ENCODE measurements at places on chromosomes 1 and 21. TPM values are rescaled to one million over a fixed set of nuclear protein-coding genes. Genes with fewer than 3 reads are reported as not detected.

OR6K3 gene
- total RNA-seq = not detected

IGSF5 gene
- 1.5 TPM for total RNA-seq

TSPEAR gene
- 0.59 TPM for total RNA-seq

GRCh38 chr1:218772575-218772974 lies 401.1 kb upstream of the LYPLAL1 start:
- H3K36me3 ChIP-seq = peaks cover 6% of the 10 kb centered on the region
- no peak for DNase-seq
- no peak overlapping the region for H3K27ac ChIP-seq
- peaks cover 11% of the 10 kb centered on the region for H3K4me1 ChIP-seq
- no peaks in the 10 kb centered on the region for H3K27me3 ChIP-seq

- H3K4me3 ChIP-seq = peak overlapping the region; percentile 88
- peak overlapping the region; percentile 97 for H3K27ac ChIP-seq
- H3K27me3 ChIP-seq = no peaks in the 10 kb centered on the region
- no peak for DNase-seq
Observed at GRCh38 chr1:161084597-161084988, 4.8 kb downstream of the NECTIN4 start.

DNA sequence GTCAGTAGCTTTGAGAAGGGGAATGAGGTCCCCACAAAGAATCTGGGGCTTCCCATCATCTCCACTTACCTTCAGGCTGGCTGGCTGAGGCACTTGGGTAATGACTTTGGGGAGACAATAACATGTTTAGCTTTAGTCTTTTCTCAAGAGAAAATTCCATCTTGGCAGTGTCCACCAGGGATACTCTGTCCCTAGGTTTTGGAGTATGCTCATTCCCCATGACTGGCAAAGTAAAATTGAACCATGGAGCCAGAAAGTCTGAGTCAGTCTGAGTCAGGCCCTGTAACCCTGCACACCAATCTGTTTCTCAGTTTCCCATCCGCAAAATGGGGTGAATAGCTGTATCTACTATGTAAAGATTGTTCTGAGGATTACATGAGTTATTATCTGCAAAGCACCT lies 28.2 kb downstream of the RUNX1 start:
- no peak for DNase-seq
- H3K4me1 ChIP-seq = no peaks in the 10 kb centered on the region
- H3K4me3 ChIP-seq = no peak overlapping the region
- H3K27ac ChIP-seq = no peak overlapping the region
- no peaks in the 10 kb centered on the region for H3K36me3 ChIP-seq
- H3K27me3 ChIP-seq = peaks cover 21% of the 10 kb centered on the region

- no peaks in the 10 kb centered on the region for H3K4me1 ChIP-seq
- no peak overlapping the region for H3K27ac ChIP-seq
- H3K4me3 ChIP-seq = no peak overlapping the region
Observed at GRCh38 chr21:35328856-35329455, 279.9 kb upstream of the RUNX1 start.

DNA sequence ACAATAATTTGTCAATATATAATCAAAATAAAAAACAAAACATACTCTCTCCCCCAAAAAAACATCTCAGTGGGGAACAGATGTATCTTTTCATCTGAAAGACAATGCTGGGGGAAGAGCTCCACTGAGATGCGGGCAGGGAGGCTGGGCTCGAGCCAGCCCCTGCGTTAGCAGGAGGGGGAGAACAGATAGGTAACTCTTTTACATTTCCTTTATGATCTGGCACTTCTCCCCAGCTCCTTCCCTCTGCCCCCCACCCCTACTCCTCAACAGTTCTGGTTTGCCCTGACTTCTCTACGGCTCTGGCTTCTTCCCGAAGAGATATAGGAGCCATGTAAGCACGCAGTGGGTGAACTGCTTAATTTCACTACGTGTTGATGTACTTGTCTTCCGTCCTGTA lies 12.4 kb downstream of the LEPR start:
- H3K4me1 ChIP-seq = peaks cover 3% of the 10 kb centered on the region
- H3K4me3 ChIP-seq = no peak overlapping the region
- no peaks in the 10 kb centered on the region for H3K27me3 ChIP-seq
- peaks cover 19% of the 10 kb centered on the region for H3K36me3 ChIP-seq

Measured in type B pancreatic cell (in vitro differentiated cells).